Left cardiac atrium (tissue), 4 donors: ENCODE measurements at places on chromosomes 16 and 17. TPM values are rescaled to one million over a fixed set of nuclear protein-coding genes. Genes with fewer than 3 reads are reported as not detected.

- peak; percentile 45 for DNase-seq
Measured at GRCh38 chr17:34171245-34171818, 83.8 kb upstream of the CCL2 start.

GRCh38 chr17:79572136-79572925 is 38.5 kb downstream of the RBFOX3 start:
- DNase-seq, result no peak

The KDM6B gene
- total RNA-seq, result 31.7 TPM

DNA sequence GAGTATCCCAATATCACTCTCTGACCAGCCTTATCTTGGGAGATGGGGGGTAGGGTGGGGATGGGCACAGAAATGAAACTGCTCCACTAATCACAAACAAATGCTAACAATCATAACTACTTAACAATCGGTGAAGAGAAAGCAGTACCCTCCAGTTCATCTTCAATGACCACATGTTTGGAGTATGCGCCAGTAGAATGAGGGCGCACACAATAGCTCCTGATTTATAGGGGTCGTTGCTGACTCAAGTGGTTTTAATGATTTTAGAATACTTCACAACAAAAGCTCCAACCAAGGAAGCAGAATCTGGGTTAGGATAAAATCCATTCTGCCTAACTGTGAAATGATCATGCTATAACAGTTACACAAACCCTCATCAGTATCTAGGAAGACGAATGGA is 184.4 kb downstream of the AATF start:
- no peak for DNase-seq

DNA sequence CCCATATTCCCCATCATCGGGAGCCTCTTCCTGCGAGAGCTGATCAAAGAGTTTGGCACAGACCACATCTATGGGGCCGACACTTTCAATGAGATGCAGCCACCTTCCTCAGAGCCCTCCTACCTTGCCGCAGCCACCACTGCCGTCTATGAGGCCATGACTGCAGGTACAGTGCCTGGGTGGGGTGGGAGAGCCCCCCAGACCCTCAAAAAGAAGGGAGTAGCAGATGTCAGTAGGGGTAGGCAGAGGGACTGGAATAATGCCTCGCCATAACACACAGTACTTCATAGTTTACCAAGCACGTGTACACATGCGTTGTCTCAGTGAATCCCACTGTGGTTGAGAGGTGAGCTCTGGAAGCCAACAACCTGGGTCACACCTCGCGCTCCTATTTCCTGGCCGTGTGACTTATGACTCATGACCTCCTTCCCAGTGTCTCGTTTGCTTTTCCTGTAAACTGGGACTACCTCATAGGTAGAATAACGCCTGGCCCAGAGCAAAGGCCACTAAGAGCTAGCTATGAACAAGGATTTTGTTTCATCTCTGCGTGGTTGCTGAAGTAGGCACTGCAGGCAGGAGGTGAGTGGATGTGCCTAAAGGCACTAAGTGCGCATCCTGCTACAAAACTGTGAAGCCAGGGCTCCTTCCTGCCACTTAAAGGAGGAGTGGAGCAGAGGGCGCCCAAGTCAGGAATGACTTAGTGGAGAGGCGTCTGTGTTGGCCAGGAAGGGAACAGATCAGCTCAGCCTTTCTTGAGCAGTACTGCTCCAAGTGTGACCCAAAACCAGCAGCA is 5.2 kb downstream of the NAGLU start:
- no peak for DNase-seq

The SEC14L5 gene
- 2.3 TPM for total RNA-seq

DNA sequence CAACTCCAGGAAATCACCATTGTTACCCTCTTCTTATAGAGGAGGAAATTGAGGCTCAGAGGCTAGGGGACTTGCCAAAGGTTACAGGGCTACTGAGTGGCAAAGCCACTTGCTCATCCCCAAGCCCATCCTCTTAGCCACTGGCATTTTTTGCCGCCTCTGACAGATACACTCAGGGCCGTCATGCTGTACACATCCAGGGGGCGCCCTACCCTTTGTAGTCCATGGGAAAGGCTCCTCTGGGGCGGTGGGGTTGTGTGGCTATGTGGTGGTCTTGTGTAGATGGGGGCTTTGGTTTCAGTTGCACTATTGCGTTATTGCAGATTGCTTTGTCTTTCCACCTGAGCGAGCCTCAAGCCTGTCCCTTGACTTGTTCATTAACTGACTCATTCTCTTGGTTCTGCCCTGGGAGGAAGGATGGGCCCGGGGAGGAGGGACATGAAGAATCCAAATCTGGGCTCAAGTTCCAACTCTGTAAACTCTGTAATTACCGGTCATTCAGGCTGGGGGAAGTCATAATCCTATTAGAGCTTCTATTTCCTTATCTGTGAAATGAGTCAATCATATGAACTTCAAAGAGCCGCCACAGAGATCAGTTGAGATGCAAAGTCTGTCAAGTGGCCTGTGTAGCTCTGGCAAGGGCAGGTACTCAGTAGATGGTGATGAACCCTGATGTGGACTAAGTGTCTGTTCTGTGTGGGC is 2.8 kb downstream of the NOS2 start:
- DNase-seq, result no peak

- DNase-seq, result no peak
Measured at GRCh38 chr16:87160701-87161337, 156.4 kb downstream of the C16orf95 start.

The SLC6A2 gene
- total RNA-seq, result not detected

DNA sequence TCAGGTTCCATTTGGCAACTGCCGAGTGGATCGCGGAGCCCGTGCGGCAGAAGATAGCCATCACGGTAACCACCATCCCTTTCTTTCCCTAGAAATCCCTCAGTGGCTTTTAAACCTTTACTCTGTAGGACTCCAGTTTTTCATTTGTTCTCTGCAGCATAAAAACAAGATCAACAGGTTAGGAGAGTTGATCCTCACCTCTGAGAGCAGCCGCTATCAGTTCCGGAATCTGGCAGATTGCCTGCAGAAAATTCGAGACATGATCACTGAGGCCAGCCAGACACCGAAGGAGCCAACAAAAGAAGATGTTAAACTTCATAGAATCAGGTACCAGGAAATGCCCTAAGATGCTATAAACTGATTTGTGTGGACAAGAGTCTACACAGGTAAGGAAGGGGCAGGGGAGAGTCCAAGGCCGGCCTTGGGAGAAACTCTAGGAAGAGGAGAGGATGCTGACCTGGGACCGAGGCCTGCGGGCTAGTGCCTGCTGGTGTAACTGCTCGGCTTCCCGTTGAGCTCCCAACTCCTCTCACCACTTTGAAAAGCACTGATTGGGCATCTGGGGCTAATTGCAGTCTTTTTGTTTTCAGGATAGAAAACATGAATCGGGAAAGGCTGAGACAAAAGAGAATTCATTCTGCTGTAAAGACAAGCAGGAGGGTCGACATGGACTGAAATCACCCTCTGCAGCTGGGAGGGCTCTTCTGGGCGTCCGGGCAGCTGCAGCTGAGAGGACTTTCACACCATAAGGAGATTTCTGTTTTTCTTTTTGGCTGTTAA is 8.1 kb downstream of the MRPL58 start:
- no peak for DNase-seq

- peak; percentile 74 for DNase-seq
Measured at GRCh38 chr17:17152385-17152784, 53.7 kb downstream of the PLD6 start.

DNA sequence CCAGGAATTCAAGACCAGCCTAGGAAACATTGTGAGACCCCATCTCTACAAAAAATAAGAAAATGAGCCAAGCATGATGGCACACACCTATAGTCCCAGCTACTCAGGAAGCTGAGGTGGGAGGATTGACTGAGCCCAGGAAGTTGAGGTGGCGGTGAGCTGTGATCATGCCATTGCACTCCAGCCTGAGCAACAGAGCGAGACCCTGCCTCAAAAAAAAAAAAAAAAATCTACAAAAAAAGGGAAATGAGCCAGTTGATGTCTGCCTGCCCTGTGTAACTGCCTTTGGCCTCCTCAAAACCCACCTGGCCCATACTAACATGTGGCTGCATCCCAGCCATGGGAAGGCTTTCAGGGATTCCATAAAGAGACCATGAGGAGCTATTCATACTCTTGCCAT is 4.5 kb downstream of the RANBP10 start:
- no peak for DNase-seq

The DNASE1L2 gene
- 0.65 TPM for total RNA-seq
